ENCODE measurements at places on chromosomes 5 and 9.

GRCh38 chr5:41574391-41574790, 64.0 kb upstream of the PLCXD3 start:
- DNase-seq, result no peak

DNA sequence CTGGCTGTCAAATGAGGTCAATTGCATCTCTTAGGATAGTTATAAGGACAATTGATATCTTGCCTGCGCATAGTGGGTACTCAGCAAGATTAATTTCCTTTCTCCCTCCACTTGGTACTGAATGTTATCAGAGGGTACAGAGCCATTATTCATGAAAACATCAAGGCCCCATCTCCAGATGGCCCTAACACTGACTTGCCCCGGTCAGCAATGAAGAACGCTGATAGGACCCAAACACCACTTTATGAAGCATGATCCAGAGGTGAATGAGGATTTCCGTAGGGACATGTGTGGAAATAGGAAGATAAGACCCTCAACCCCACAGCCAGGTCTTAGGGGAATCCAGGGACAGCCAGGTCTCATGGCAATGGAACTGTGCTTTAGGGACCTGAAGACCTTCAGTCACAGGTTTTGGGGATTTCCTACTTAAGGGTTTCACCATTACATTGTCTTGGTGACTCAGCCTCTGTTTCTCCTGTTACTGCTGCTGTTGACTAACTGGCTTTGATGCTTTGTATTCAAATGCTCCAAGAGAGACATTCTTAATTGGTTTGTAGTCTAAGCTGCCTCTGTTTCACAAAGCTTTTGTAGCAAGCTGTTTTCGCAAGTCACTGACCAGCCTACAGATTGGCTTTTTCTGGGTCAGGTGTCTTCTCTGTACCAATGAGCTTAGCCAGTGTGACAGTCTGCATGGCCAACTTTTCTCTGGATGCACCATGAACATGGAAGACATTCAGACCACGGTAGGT, 35.3 kb upstream of the IQGAP2 start:
- DNase-seq, result no peak

GRCh38 chr5:173570321-173571090, 45.9 kb downstream of the BOD1 start:
- DNase-seq, result no peak

DNA sequence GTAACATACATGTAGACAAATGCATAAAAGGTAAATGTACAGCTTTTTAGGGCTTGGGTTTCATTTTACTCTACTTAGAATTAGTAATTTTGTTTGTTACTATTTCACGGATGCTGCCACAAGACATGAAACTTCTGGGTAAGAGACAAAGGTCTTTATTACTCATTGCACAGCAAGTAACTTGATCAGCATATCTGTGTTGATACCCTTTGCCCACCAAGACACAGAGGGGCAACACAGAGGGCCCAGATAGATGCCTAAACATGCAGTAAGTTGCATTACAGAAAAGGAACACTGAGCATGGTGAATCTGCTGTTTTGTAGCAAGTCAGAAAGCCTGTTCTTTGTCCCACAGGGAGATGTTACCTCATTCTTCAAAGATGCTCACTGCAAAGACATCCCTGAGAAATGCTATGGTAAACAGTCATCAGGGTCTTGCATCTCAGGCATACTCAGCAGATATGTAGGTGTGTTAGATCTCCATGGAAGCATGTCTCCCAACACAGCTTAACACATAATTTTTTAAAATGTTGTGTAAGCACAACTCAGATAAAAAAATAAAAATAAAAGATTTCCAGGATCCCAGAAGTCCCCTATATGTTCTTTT, 10.3 kb downstream of the ITGA2 start:
- DNase-seq, result no peak

- DNase-seq, result no peak
These were observed 601 bp upstream of the FAF2 start for GRCh38 chr5:176447591-176447977.

GRCh38 chr9:89871871-89872331, 267.1 kb downstream of the GADD45G start:
- DNase-seq, result peak; percentile 36

- no peak for DNase-seq
These were observed 1371.0 kb upstream of the DMAC1 start for GRCh38 chr9:9170439-9171134.

GRCh38 chr5:111070272-111071134, 1.0 kb upstream of the TSLP start:
- peak; percentile 48 for DNase-seq

DNA sequence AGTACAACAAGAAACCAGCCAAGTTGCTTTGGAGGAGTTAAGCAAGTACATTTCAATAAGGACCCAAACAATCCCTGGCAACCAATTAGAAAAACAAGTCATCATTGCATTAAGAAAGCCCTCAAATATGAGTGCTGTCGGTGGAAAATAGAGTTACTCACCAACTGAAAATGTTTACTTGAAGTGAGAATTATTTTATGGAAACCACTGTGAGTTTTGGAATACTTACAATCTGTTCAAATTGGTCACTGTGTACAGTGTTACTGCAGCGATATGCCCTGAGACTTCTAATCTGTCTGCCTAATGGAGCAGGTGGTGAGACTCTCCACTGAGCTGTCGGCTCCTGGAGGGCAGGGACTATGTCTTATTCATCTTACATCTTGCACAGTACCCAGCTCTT, 1073.2 kb upstream of the DMAC1 start:
- DNase-seq, result no peak

DNA sequence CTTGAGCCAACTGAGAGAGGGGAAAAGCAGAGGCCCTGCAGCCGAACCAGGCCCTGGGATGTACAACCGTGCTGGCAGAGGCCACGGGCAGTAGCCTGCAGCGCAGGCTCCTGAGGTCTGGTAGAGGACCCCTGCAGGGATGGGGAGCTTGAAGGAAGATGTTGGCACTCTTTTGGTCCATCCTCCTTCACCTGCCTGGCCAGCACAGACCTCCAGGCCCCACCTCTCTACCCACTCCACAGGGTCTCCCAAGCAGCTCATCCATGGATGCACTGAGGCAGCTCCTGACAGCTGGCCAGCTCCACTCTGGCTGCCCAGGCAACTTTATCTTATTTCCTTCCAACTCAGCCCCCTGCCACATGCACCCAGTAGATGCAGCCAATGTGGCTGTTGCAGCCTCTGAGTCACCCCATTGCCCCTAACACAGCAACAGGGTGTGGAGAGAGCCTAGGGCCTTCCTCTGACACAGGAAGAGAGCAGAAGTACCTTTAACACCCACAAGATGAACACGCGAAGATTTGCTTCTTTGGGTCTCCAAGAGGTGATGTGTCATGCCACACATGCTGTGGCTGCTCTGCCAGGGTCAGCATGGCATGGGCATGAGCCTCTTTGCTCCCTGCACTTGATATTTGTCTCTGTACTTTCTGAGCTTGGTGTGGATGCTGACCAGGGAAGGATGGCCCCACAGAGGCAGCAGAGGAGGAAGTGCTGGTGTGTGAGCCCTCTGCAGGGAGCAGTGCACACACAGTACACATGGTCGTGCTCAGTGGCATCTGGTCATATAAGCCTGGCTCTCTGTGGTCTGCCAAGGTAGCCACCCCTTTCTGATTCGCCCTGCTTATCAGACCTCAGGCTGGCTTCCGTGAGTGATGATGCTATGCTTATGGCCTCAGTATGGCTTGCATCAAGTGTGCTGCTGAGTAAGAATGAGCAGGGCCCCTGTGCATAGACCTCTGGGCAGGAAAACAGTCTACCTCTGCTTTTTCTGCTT, 117.2 kb downstream of the NRG2 start:
- no peak for DNase-seq

GRCh38 chr5:95511606-95512005, 43.2 kb downstream of the SKIC3 start:
- no peak for DNase-seq

DNA sequence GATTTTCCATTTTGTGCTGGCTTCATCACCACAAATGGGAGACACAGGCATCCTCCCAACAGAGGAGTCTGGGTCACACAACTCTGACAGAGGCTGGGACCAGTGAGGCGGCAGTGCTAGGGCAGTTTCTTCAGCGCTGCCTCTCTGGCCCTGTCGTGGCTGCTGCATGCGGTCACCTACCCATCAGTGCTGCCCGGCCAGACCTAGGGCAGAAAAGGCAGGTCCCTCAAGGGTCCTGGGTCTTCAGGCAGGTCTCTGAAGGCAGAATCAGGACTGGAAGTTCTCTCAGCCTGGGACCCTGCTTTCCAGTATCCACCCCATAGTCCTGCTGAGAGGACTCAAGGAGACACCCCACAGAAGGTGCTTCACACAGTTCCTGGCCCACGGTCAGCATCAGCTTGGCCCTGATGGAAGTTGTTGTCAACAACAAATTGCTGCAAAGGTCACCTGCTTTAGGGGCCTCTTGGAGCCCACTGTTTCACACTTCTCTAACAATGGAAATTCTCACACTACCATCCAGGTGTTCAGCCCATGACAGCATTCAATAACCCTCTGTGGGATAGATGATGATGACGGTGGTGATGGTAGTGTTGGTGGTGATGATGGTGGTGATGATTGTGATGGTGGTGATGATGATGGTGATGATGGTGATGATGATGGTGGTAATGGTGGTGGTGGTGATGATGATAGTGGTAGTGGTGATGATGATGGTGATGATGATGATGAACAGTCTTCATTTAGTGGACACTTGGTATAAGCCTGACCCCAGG, 146.4 kb upstream of the PPP1R26 start:
- peak; percentile 16 for DNase-seq

- peak; percentile 82 for DNase-seq
These were observed 12.5 kb downstream of the ABL1 start for GRCh38 chr9:130847306-130848217.

All from right forelimb (tissue), 1 donor.